Vagina (tissue), 2 donors: ENCODE measurements at places on chromosomes 16 and 17.

GRCh38 chr17:14331225-14331981, 30.5 kb downstream of the HS3ST3B1 start:
- DNase-seq, result no peak

GRCh38 chr17:82239926-82240505, 11.2 kb downstream of the SLC16A3 start:
- DNase-seq, result no peak

- no peak for DNase-seq
Observed at GRCh38 chr16:64544859-64545258, 577.0 kb downstream of the CDH11 start.

DNA sequence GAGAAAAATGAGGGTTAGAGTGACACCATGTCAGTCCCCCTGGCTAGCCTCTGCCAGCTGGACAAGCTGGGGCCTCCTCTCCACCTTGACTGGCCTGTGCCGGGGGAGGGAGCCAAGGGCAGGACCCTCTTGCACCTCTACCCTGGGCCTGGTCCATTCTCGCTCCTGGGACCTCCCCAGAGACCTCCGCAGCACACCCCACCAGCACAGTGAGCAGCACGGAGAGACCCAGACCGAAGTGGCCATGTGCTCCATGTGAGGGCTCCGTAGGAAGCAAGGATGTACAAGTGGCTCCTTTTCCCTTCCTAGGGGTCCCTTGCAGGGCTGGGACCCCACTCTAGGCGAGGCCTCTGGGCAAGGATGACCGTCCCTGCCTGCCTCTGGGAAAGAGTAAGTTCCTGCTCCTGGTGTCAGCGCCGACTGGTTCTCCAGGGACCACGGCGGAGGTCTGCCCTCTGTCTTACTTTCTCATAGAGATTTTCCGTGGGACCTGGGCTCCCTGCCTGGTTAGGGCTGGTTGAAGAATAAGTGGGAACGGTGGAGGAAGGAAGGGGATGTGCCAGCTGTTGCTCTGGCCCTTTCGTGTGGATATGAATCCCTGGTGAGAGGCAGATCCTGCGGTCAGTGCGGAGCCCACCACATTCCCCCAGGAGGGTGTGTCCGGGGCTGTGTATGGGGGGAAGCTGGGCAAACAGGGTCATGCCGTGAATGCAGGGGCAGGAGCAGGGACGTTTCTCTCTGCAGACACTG, 124.2 kb downstream of the METRNL start:
- DNase-seq, result no peak

DNA sequence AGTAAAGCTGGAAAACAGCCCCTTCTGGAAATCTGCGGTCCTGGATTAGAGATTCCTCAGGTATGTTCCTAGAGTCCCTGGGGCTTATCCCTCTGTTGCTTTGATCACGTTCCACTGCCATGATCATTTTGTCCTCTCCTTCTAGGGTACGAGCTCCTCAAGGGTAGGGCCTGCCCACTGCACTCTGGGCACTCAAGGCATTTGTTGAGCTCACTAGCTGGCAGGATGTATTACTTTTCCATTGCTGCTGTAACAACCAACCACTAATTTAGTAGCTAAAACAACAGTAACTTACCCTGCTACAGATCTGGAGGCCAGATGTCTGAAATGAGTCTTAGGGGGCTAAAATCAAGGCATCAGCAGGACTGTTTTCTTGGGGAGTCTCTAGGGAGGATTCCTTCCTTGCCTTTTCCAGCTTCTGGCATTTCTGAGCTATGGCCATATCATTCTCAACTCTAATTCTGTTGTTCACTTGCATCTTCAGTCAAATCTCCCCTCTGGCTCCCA, 65.7 kb downstream of the ARSG start:
- no peak for DNase-seq

GRCh38 chr17:381516-381915, 28.9 kb upstream of the RPH3AL start:
- no peak for DNase-seq

DNA sequence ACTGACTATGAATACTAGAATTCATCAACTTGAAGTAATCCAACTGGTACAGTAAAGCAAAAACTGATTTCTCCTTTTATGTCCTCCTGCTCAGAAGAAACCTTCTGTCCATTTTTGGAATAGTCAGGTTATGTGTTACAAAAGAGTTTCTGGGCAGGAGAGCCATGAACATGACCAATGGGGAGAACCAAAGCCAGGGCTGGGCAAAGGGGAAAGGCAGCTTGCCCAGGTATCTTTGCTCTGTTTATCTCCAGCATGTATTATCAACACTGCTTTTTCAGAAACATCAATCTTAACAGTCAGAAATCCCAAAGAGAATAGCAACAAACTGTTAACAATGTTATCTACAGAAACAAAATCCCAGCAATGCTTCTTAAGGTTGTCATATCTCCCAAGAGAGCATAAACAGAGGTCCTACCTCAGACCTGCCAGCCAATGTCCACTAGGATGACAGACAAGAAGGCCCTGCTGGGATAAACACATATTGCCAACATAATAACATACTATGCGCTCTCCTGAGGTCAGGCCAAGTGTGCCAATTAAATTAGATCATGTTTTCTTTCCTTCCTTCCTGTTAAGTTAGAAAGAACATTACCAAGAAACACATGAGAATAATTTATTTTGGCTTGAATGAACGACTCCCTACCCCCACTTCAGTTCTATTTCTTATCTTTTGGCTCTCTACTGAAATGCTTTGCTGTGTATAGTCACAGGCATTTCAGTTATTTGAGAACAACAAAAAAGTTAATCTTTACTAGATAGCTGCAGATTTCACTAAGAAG, 28.0 kb downstream of the BLMH start:
- DNase-seq, result no peak

- no peak for DNase-seq
Observed at GRCh38 chr16:26747760-26748159, 319.0 kb upstream of the C16orf82 start.

- no peak for DNase-seq
Observed at GRCh38 chr17:56994009-56994792, 16.3 kb downstream of the SCPEP1 start.

- no peak for DNase-seq
Observed at GRCh38 chr17:36506831-36507230, 20.4 kb downstream of the ZNHIT3 start.

DNA sequence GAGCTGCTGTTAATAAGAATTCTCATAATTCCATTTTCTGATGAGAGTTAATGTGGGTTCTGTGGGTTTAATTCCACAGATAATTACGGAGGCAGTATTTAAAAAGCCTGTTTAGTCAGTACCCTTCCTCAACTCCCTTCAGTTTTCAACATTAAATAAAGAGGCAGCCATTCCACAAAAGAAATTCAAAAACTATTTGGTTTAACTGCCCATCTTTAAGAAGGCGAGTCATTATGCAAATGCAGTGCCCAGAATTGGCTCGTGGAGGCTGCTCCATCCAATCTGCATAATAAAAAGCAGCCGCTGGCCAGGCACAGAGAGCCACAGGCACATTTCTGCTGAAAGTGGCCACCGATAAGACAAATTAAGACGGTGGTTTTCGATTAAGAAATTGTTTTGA, 194.4 kb upstream of the TOX3 start:
- DNase-seq, result no peak

- DNase-seq, result no peak
Observed at GRCh38 chr17:28499364-28499664, 6.8 kb upstream of the FOXN1 start.

GRCh38 chr16:19639986-19640421, 78.0 kb downstream of the KNOP1 start:
- no peak for DNase-seq

GRCh38 chr17:63019138-63019873, 53.3 kb downstream of the TANC2 start:
- no peak for DNase-seq

DNA sequence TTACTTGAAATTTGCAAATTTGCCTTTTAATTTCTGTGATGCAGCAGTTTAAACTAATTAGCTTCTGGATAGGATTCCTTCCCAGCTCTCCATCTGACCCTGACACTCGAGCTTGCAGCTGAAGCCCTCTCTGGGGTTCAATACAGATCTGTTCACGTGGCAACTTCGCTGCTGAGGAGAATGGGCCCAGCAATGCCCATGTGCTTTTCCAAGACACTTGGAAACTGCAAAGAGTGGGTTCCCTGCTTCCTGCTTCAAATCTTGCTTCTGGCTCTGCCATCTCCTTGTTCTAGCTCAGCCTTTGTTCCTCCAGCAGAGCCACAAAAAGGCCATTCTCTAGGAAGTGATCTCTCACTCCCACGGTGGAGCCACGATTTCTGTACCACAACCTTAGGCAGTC, 50.0 kb upstream of the IRX6 start:
- peak; percentile 61 for DNase-seq

DNA sequence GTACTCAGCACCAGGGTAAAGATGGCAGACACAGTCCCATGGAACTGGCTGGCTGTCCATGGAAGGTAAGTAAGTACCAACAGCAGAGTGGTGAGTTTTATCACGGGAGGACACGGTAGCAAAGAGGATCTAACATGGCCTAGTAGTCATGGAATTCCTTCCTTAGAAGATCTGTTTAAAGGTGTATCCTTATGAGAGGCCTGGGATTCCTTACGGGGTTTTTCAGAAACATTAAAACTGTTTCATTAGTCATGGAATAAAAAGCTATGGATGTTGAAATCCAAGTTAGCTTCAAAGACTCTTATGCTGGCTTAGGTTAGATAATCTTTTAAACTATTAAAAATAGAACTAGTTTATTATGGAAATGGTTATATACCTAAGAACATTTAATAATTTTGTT, 7.4 kb downstream of the FTO start:
- DNase-seq, result no peak

- no peak for DNase-seq
Observed at GRCh38 chr17:61538480-61538879, 52.5 kb downstream of the NACA2 start.

- DNase-seq, result no peak
Observed at GRCh38 chr16:66637806-66638205, 33.3 kb downstream of the CMTM3 start.

GRCh38 chr17:77735566-77736198, 222.8 kb upstream of the TNRC6C start:
- peak; percentile 86 for DNase-seq

- no peak for DNase-seq
Observed at GRCh38 chr17:9209347-9209746, 188.0 kb downstream of the NTN1 start.

GRCh38 chr17:50864747-50865059, 1.5 kb downstream of the TOB1 start:
- no peak for DNase-seq

- no peak for DNase-seq
Observed at GRCh38 chr17:22703204-22703603, 1010.9 kb downstream of the KCNJ18 start.

DNA sequence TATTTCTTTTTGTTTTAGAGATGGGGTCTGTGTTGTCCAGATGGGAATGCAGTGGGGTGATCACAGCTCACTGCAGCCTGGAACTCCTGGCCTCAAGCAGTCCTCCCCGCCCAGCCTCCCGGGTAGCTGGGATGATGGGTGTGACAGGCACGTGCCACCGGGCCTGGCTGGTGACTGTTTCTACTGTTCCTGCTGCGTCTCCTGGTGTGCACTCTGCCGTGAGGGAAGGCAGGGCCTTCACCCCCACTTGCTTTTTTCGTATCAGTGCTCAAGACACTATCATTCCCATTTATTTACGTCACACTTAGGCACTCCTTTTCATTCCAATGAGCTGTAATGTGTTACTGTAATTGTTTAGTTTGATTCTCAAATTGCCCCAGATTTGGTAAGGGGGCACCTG, 25.3 kb upstream of the PVALEF start:
- DNase-seq, result no peak

DNA sequence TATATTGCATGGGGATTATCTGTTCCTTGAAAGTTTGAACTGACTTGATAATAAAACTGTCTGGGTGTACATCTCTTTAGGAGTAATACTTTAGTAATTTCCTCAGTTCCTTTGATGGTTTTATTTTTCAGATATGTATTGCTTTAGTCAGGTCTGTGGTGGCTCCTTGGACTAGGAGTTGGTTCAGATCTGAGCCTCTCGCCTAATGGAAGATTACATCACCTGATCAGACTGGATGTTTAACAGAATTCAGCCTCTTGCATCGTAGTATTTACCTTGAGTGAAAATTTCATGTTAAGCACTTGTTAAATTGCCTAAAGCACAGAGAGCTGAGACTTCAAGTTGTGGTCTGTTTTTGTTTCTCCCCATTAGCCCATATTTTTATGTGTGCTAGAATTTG, 267.3 kb downstream of the MAP2K4 start:
- DNase-seq, result no peak

GRCh38 chr16:17460890-17461289, 9.9 kb downstream of the XYLT1 start:
- DNase-seq, result no peak

DNA sequence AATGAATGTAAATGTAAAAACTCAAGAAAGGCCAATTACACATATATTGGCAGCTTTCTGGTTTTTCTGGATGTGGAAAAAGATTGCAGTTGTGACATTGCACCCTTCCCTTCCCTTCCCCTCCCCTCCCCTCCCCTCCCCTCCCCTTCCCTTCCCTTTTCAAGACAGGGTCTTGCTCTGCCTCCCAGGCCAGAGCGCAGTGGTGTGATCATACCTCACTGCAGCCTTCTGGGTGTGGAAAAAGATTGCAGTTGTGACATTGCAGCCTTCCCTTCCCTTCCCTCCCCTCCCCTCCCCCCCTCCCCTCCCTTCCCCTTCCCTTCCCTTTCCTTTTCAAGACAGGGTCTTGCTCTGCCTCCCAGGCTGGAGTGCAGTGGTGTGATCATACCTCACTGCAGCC, 41.7 kb downstream of the PIK3R5 start:
- no peak for DNase-seq

GRCh38 chr17:42660692-42661345, 1.7 kb downstream of the TUBG2 start:
- no peak for DNase-seq

DNA sequence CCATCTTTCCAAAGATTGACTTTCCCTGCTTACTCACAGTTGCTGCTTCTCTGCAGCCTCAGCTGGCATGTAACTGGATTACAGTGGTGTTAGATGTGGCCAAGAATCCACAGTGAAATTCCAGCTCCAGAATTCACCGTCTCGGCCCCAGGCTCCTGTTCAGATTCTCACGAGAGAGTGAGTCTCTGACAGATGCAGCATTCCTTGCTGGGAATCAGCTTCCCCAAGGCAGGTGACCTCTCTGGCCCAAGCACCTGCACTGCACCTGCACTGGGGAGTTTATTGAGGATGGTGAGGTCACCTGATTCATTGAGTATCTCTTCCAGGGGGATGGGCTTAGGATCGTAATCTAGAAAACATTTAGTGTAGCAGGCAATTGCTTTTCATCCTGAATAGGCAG, 600.5 kb upstream of the RBFOX1 start:
- DNase-seq, result no peak

- no peak for DNase-seq
Observed at GRCh38 chr17:42290577-42290976, 2.3 kb downstream of the STAT5A start.

DNA sequence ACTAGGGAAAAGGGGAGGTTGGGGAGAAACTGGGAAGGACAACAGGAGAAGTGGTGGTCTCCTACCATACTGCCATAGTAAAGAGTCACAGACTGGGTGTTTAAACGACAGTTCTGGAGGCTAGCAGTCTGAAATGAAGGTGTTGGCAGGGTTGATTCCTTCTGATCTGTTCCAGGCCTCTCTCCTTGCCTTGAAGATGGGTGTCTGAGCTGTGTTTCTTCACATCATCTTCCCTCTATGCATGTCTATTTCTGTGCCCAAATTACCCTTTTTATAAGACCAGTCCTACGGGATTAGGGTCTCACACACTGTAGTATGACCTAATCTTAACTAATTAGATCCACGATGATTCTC, 79.8 kb upstream of the TMEM97 start:
- no peak for DNase-seq
